ENCODE measurements at places on chromosomes 2 and 18.

DNA sequence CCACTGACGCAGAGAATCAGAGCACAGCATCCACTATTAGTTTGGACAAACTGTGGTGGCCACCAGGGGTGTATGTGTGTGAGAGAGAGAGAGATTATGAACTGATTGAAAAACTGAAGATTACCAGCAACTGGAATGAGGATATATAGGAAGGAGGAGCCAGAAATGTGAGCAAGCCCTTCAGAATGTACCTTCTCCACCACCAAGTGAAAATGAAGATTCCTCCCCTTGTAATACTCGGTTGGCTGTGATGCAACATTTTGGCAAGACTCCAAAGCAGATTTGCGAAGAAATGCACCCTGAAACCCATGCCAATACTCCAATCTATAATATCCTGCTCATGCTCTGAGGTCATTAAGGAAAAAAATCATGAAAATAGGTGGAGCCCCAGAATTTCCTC lies 121.2 kb upstream of the SLC35G4 start:
- no peak for DNase-seq

DNA sequence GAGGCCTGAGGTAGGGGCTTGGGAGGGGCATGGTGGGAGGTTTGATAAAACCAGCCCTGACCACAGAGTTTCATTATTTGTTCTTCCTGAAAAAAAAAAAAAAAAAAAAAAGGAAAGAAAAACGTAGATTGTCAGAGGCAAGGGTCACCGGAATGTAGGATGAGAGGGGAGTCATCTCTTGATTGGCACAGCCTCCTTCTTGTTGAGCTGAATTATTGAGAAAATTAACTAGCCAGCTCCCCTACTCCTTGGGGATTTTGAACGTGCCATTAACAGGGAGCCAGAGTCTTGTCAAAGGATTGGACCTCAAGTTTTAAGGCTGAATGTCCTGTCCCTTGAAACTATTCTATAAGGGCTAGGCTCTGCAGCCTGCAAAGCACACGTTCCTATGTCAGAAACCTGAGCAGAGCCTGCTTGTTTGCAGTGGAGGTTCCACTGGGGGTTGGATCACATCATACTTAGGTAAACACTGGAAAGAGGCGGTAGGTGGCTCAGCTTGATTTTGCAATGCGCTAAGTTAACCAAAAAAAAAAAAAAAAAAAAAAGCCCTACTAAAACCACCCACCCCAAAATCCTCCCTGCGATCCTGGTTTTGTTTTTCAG lies 2.3 kb downstream of the INHBB start:
- DNase-seq, result no peak

DNA sequence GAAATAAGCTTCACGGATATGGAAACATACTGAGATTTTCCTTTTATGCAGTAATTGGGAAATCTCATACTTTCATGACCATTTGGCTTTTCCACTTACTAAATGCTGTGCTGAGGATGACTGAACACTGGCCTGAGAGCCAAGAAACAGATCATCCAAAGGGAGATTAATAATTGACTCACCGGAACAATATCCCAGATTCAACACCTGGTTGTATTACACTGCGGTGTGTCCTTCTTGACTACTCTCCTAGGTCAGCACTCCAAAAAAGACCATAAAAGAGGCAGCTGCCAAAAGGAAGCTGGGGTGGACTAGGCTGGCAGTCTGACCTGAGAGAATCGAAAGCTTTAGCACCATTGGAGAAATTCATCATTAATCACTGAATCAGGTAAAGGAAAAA lies 469.1 kb downstream of the CBLN2 start:
- DNase-seq, result no peak

DNA sequence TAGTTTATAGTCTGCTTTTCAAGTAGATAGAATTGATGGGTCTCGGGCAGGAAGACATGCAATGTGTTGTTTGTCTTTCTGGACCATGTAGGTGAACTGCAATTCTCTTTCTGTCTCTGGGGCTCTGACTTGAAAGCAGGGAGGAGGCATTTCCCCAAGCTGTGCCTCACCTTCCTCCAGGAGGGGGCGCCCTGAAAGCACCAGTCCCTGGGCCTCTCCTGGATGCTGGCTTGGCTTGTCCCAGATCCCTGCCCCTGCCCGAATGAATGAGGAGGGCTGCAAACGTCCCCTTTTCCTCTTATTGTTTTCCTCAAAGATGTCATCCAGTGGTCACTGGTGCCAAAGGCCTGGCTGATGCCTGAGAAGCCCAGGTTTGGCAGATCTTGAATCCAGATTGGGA lies 270.6 kb downstream of the CELF4 start:
- DNase-seq, result no peak

DNA sequence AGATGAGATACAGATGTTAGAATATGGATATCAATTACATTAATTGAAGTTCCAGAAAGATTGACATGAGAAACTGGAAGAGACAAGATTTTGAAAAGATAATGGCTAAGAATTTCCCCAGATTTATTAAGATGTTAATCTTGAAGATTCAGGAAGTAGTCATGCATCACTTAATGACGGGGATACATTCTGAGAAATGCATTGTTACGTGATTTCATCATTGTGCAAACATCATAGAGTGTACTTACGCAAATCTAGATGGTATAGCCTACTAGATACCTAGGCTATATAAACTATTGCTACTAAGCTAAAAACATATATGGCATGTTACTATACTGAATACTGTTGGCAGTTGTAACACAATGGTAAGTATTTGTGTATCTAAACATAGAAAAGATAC lies 6.8 kb upstream of the CHMP3 start:
- no peak for DNase-seq

DNA sequence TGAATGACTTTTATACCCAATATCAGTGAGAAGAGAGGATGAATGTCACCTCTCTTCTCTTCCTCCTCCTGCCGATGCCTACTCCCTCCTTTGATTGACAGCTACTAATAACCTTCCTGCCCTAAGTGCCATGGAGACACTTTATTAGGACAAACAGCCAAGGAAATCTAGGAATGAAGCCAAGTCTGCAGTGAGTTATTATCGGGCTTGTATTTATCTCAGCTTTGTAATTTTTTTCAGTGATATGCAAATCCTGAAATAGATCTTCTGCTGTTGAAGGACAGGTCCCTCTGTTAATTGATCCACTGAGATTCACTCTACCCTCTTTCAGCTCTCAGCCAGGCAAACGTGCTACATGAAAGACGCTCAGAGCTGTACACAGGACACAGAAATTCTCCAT lies 686.7 kb downstream of the TMEM182 start:
- no peak for DNase-seq

DNA sequence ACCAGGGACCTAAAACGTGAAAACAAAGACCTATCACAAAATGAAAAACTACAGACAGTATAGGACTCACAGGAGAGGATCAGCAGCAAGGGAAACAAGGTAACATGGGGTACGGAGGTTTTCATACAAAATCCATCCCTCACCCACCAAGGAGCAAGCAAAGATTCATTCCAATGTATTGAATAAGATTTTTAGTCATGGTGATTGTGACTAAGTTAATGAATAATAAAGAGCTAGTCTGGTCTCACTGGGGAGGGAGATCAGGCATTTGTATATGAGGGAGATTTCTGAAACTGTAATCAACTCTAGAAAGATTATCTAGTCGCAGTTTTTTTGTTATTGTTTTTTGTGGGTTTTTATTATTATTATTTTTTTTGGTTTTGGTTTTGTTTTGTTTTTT lies 336.5 kb upstream of the MMADHC start:
- no peak for DNase-seq

GRCh38 chr2:181574321-181574720 lies 82.6 kb downstream of the CERKL start:
- DNase-seq, result no peak

- DNase-seq, result no peak
These were observed 481 bp downstream of the DCDC2C start for GRCh38 chr2:3703757-3704355.

Data from right forelimb (tissue), 1 donor.